ENCODE measurements at places on chromosomes 5 and 9. TPM values are rescaled to one million over a fixed set of nuclear protein-coding genes. Genes with fewer than 3 reads are reported as not detected.
A peak's percentile ranks its signal among the peaks of the same experiment; 100 is the strongest.

DNA sequence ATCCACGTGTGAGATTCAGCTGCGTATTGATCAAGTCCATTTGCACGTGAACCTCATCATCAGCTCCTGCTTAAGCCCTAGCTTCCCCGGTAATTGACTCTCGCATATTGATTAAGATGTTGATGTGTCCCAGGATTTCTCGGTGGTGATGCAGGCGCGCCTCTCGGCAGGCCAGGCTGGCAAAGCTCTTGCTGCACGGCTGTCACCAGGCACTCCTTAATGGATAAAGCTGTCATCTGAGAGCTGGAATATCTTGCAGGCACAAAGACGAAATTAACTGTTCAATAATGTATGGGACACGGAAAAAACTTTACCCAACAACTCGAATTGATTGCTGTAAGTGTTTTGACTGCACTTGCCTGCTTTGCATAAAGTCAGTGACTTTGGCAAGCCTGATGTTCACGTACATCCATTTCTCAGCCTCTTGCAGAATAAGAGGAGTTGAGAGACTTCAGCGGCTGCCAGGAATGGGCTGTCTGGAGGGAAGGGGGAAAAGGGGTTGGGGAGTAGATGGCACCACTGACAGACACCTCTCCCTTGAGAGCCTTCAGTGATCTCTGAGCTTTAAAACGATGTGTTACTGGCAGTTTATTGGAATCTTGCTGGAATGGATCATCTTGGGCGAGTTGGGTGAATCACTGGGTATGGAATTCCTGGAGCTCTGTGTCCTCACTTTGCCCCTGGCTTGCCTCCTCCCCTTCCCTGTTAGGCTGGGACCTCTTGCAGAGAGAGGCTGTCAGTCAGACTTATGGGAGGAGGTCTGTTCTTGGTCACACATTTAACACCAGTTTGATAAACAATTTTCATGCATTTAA lies 650.3 kb downstream of the CCDC171 start:
- no peak for DNase-seq

DNA sequence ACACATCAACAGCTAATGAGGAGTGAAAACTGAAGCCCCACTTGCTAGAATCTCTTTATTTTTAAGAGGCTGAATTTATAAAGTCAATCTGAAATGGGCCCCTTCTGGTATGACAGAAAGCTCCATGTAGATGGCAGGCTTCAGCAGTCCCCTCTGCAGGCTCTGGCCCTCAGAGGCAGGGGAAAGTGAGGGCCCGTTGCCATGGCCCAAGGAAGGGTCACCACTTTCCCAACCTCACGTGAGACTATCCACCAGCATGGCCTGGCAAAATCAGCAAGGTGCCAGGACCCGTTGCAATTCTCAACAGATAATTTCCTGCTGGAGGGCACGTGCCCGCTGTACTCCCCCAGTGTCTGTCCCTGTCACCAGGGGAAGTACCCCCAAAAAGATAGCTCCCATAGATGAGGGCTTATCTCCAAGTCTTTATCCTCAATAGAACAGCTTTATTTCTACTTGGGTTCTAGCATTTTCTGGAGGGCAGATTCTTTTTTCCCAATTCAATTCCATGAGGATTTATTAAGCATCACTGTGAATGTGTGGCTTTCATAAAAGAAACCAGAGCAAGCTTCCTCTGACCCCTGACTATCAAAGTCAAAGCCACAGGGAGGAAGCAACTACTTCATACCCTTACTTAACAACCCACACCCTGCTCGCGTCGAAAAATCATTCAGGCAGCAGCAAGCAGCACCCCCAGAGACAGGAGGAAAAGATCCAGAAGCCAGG lies 85.4 kb upstream of the FSTL4 start:
- DNase-seq = no peak

GRCh38 chr5:86523718-86524117 lies 94.0 kb upstream of the COX7C start:
- DNase-seq = no peak

DNA sequence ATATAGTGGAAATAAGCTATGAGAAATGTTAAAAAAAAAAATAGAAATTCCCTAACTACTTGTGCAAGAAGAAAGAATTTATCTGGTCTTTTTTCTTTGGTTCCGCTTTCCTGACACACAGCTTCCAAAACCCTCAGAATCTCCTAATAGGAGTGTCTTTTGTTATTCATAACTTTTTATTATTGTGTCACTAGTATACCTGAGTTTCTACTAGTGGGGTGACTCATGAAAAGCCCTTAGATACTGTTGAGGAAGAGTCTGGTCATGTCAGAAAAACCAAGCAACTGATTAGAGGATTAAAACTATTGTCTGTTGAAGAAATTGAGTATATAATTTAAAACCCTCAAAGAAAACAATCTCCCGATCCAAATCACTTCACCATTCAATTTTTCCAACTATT lies 152.8 kb upstream of the IFNE start:
- DNase-seq = no peak

DNA sequence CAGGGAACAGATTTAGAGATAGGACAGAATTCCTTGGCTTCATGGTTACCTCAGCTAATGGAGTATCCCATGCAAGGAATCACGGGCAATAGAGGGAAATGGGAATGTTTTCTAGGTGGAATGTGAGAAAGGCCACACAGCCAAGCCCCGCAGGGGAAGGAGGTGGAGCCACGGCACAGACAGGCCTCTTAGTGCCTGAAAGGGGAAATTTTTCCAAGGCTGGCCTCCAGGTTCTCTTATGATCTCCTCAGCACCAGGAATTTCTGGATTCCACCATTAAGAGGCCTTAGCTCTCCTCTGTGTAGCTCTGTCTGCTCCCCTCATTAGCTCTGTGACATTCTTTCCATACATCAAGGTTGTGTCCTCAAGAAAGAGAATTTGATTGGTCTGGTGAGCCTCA lies 124.7 kb downstream of the GALNT10 start:
- no peak for DNase-seq

DNA sequence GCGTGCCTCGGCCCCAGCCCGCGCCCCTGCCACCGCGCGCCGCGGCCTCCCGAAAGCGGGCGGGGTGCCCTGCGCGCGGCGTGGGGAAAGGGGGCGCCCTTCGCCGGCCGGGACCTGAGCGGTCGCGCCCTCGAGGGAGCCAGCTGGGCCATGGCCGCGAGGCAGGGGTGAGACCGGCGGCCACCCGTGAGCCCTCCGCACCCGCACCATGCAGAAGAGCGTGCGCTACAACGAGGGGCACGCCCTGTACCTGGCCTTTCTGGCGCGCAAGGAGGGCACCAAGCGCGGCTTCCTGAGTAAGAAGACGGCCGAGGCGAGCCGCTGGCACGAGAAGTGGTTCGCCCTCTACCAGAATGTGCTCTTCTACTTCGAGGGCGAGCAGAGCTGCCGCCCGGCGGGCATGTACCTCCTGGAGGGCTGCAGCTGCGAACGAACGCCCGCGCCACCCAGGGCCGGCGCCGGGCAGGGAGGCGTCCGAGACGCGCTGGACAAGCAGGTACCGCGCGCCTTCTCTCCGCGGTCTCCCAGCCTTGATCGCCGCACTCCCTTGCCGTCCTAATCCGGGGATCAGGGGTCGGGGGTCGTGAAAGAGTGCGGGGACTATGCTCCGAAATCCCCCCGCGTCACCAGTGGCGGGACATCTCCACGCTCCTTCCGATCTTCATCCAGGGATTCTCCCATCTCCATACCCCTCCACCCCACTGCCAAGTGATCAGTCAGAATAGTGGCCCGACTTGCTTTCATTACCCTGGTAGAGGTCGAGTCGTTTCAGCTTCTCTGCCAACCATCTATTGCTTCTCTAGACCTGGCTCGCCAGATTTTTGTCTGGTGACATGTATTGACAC lies 590 bp downstream of the RASGRF2 start:
- DNase-seq = peak; percentile 51

DNA sequence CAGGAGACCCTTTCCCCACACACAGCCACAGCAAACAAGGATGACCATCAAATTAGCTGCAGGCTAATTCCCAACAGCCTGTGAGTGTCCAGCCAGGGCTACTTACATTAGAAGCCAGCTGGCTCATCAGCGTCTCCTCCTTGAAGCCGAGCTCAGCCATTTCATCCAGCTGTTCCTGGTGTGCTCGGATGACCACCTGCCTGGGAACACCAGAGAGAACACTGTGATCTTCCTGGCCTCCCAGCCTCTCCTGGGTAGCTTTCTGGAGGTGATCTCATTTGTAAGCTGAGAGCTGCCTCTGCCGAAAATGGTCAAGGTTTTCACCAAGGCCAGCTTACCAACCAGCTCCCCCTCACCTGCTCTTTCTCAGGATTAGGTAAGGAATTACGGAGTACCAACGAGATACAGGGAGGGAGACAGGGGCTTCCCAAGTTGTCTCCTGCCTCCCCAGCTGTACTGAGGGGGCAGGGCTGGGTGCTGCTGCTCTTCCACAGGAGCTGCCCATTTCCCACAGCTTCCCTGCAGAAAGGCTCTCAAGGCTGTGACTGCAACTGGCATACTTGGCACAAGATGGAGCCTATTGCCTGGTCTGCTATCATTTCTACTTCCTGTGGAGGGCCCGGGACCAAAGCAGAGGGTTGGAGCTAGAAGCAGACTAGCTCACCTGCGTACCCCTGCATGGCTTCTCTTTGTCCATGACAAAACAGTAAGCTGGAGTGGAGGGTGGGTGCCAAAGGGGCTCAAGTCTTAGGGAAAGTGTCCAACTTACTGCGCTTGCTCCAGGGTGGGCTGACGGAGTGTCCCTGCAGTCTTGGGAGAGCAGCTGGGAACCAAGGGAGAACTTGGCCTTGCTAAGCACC lies 73.9 kb downstream of the KIF24 start:
- no peak for DNase-seq

GRCh38 chr5:35898952-35899660 lies 39.3 kb downstream of the CAPSL start:
- no peak for DNase-seq

DNA sequence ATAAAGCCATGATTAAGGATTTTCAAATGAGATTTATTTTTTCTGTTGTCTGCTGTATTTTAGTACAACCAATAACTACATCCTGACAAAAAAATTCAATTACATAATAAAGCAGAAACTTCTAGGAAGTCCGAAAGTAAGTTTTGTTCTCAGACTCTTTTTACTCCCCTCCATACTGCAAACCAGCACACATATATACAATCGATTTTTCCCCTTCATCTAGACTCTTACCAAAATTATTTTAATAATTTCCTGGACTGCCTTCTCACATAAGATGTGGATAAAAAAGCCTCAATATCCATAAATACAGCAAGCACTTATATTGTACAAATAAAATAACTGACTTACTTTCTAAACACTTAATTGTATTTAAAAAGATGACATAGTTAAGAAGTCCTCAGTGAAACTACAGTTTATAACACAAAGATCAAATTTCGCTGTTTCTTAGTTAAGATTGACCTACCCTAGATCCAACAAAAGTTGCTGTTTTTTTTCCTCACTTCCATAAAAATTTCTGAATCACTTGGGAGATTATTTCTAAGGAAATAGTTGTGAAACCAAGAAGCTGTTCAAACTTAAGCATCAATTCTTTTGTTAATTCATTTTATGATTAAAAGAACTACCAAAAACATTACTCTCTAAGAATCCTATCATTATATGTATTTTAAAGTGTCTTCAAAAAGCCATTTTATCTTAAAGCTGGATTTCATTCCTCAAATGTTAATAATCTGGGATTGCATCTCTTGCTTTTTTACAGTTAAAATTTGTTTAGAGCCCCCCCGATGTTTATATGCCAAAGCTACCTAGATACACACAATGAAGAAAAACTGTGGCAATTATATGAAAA lies 74.7 kb upstream of the IFNE start:
- DNase-seq = no peak

DNA sequence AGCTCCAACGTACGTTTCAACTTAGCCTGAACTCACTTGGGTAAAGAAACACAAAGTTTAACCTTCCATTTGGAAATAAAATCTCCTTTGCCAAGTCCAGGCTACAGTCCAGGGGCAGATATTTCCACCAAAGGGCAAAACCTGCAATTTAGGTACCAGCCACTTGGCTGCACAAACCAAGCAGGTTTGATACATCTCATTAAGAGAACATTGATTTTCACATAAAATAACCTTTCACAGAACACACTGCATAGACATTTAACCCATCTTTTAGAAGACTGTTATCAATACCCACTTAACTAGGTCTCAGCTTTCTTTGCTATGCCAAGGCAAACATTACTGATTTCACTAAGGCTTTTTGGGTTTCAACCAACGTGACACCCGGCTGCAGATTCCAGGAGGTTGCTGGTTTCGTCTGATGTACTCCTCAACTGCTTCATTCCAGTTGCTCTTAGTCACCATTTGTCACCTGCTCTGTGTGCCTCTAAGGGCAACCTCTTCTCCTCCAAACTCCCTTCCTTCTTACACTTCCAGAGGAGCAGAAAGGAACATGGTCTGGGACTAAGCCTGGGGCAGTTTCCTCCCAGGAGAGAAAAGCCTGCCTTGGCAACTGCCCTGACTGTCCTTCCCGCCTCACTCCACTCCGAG lies 67.1 kb downstream of the EPB41L4B start:
- DNase-seq = no peak

RLN1 gene
- polyA plus RNA-seq = 1.2 TPM

LURAP1L gene
- not detected for polyA plus RNA-seq

DEPDC1B gene
- polyA plus RNA-seq = 0.37 TPM

NR6A1 gene
- not detected for polyA plus RNA-seq
